ENCODE measurements at places on chromosomes 5 and 9.

- no peaks in the 10 kb centered on the region for H3K27me3 ChIP-seq
- H3K4me3 ChIP-seq: no peak overlapping the region
- DNase-seq: no peak
- no peak overlapping the region for H3K27ac ChIP-seq
Observed at GRCh38 chr9:101907466-101907865, 169.0 kb upstream of the GRIN3A start.

GRCh38 chr9:4814913-4815312 lies 22.2 kb downstream of the RCL1 start:
- H3K4me1 ChIP-seq: peaks cover 20% of the 10 kb centered on the region
- H3K27me3 ChIP-seq: no peaks in the 10 kb centered on the region
- H3K4me3 ChIP-seq: no peak overlapping the region
- DNase-seq: no peak

DNA sequence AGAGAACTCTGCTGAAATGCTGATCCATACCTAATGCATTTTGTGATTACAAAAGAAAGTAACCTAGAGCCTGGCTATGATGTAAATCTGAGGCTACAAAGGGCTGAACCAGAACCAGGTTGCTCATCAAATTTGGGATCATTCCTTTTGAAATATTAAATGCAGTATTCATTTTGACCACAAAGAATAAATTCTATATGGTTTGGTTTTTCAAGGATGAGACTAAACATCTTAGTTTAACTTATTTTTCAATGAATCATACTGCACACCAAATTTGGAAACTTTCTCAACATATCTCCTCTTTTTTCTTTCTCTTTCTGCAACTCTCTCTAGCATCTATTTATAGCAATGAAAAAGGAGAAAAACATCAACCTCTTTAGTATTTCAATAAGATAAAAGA lies 46.5 kb downstream of the CEMIP2 start:
- H3K27me3 ChIP-seq: no peaks in the 10 kb centered on the region
- H3K36me3 ChIP-seq: peaks cover 12% of the 10 kb centered on the region
- DNase-seq: no peak
- no peak overlapping the region for H3K27ac ChIP-seq

DNA sequence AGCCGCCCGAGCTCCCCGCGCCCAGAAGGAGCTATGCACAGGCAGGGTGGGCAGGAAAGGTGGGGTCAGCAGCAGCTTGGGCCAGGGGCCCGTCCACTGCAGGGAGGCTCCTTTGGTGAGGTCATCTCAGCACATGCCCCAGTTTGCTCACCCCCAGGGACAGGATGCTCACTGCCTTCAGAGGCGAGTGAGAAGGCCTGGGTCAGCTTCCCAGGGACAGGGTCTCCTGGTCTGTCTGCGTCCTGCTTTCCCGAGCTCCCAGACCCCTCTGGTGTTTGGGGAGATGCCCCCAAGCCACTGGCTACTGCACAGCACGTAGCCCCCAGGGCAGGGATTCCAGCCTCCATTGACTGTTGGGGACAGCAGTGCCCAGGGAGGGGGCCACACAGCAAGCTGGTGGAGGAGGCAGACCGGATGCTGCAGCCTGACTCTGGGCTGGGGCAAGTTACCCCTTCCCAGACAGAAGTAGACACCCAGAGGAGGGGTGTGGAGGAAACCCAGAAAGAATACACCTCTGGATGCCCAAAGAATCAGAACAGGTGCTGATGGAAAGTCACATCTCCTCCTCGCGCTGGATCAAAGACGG lies 581 bp upstream of the SARDH start:
- DNase-seq: no peak
- H3K4me1 ChIP-seq: peaks cover 11% of the 10 kb centered on the region
- H3K4me3 ChIP-seq: peak overlapping the region; percentile 64
- H3K27me3 ChIP-seq: no peaks in the 10 kb centered on the region
- H3K36me3 ChIP-seq: no peaks in the 10 kb centered on the region

DNA sequence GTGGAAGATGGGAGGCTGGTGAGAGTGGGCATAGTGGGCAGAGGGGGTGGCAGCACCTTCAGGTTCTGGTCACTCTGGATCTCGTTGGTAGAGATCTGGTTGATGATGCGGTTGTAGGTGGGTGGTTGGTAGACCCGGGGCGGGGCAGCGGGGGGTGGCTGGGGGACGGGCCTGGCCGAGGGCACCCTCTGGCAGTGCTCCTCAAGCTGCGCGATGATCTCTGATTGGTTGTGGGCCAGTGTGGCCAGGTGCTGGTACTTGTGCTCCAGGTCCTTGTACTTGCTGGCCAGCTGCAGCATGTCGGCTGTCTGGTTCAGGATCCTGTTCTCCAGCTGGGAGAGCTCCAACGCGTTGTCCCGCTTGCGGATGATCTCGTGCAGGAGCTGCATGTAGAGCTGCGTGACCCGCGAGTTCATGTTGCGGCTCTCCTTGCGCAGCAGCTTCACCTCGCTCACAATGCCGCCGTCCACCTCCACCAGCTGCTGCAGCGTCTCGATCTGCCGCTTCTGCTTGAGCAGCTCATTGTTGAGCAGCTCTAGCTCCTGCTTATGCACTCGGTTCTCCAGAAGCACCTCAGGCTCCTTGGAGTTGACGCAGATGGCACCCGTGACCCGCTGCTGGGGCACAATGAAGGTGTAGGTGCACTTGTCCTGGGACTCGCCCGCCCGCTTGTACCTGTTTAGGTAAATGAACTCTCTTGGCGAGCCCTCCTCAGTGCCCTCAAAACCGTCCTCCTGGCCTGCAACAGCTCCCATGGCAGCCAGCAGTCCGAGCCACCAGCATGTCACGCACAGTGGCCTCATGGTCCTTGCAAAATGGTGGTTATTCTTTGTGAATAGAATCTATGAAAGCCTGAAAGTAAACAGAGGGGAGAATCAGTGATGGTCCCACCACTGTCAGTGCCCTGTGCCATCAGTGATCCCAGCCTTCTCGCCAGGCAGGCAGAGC lies 14.2 kb downstream of the ANGPTL2 start:
- no peak overlapping the region for H3K27ac ChIP-seq
- peaks cover 24% of the 10 kb centered on the region for H3K4me1 ChIP-seq
- H3K27me3 ChIP-seq: no peaks in the 10 kb centered on the region
- no peaks in the 10 kb centered on the region for H3K36me3 ChIP-seq

- peaks cover 17% of the 10 kb centered on the region for H3K4me1 ChIP-seq
- H3K36me3 ChIP-seq: no peaks in the 10 kb centered on the region
- H3K27me3 ChIP-seq: no peaks in the 10 kb centered on the region
- no peak overlapping the region for H3K4me3 ChIP-seq
- H3K27ac ChIP-seq: no peak overlapping the region
Observed at GRCh38 chr9:70534061-70534460, 119.6 kb upstream of the KLF9 start.

DNA sequence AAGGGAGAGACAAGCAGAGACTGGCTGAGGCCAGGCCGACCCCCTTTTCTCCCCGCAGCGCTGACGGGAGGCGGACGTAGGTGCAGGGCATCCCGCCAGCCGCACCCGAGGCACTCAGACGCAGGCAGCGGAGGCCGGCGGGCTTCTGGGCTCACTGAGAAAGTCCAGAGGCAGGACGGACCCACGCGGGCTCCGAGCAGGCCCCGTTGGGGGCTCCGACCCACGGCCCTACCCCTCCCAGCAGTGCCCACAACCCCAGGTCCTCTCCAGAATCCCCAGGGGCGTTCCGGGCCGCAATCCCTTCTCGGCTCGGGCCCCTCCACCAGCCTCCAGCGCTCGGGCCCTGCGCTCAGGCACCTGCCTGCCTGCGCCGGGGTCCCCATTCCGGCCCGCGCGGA lies 543 bp downstream of the MTMR12 start:
- no peaks in the 10 kb centered on the region for H3K36me3 ChIP-seq
- H3K27me3 ChIP-seq: no peaks in the 10 kb centered on the region
- DNase-seq: no peak
- H3K27ac ChIP-seq: peak overlapping the region; percentile 91
- H3K4me3 ChIP-seq: peak overlapping the region; percentile 90

DNA sequence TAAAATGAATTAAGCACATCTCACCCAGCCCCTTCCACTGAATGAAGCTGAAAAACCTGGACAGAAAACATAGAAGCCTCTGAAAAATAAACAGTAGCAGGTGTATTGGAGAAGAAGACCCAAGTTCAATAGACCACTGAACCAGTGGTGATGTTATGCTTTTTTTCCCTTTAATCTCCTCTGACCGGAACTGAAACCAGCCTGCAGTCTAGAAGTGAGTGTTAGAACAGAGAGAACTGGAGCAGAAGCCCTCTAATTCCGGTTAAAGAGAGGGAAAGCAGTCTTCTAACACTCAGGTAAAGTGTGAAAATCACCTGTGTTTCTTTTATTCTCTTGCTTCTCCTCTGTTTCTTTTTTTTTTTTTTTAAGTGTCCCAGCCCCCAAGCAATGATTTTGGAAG lies 83.5 kb upstream of the CCL21 start:
- no peak overlapping the region for H3K4me3 ChIP-seq
- H3K36me3 ChIP-seq: no peaks in the 10 kb centered on the region
- H3K27ac ChIP-seq: no peak overlapping the region
- no peaks in the 10 kb centered on the region for H3K4me1 ChIP-seq
- H3K27me3 ChIP-seq: no peaks in the 10 kb centered on the region

DNA sequence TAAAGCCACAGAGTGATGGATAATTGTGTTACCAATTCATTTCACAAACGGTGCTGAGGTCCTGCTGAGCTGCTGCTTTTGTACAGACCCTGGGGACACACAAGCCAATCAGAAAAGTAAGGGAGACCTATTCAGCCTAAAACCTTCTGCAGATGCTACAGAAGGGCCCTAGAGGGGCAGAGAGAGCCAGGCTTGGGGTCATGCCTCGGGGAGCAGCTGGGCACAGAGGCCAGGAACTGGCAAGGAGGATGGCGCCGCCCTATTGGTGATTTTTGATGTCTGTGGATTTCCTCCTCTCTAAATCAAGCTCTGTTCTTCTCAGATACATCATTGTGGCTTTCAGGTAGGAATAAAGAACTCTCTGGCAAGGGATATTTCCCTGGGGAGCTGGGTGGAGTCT lies 181.9 kb downstream of the ZNF462 start:
- no peak for DNase-seq
- no peaks in the 10 kb centered on the region for H3K36me3 ChIP-seq
- H3K4me3 ChIP-seq: no peak overlapping the region
- H3K27ac ChIP-seq: no peak overlapping the region

DNA sequence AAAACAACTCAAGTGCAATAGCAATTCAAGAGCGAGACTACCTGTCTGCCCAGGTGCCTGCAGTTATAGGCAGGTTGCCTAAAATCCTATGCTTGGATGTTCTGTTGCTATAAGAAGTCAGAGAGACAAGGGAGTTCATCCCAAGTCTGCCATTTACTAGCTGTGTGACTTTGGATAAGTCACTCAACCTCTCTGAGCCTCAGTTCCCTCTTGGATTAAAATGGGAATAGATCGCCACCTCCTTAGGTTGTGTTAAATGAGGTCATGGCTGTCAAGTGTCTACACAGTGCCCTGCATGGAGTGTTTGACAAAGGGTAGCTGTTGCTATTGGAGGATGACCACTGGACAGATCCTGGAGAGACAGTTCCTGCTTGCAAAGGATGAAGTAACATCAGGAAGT lies 1.3 kb upstream of the ZBTB34 start:
- no peak overlapping the region for H3K27ac ChIP-seq
- H3K36me3 ChIP-seq: peaks cover 3% of the 10 kb centered on the region
- no peaks in the 10 kb centered on the region for H3K27me3 ChIP-seq
- no peak for DNase-seq

- H3K27ac ChIP-seq: no peak overlapping the region
- no peaks in the 10 kb centered on the region for H3K27me3 ChIP-seq
- no peak overlapping the region for H3K4me3 ChIP-seq
- no peak for DNase-seq
- H3K36me3 ChIP-seq: no peaks in the 10 kb centered on the region
Observed at GRCh38 chr5:36406023-36406422, 104.3 kb upstream of the RANBP3L start.

DNA sequence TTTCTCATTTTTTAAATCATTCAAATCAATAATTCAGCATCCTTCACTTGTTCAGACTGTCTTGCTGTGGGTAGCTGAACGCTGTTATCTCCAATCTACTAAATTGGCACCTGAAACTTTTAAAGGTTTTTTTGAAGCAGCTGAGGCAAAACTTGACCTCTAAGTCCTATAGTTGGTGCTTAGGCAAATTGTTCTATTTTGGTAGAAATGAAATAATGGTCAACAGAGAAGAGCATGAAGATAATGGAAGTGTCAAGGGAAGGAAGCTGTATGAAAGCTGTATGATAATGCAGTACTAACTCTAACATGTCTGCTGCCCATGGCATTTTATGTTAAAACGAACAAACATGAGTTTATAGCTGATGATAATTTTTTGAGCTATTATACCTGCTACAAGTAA lies 138.0 kb downstream of the GDNF start:
- no peak for DNase-seq
- no peaks in the 10 kb centered on the region for H3K27me3 ChIP-seq
- no peak overlapping the region for H3K27ac ChIP-seq
- H3K4me3 ChIP-seq: no peak overlapping the region
- no peaks in the 10 kb centered on the region for H3K4me1 ChIP-seq

GRCh38 chr5:171664489-171664888 lies 121.1 kb upstream of the SMIM23 start:
- no peaks in the 10 kb centered on the region for H3K27me3 ChIP-seq
- no peak overlapping the region for H3K27ac ChIP-seq
- DNase-seq: no peak
- no peaks in the 10 kb centered on the region for H3K36me3 ChIP-seq
- peaks cover 40% of the 10 kb centered on the region for H3K4me1 ChIP-seq
- H3K4me3 ChIP-seq: no peak overlapping the region

DNA sequence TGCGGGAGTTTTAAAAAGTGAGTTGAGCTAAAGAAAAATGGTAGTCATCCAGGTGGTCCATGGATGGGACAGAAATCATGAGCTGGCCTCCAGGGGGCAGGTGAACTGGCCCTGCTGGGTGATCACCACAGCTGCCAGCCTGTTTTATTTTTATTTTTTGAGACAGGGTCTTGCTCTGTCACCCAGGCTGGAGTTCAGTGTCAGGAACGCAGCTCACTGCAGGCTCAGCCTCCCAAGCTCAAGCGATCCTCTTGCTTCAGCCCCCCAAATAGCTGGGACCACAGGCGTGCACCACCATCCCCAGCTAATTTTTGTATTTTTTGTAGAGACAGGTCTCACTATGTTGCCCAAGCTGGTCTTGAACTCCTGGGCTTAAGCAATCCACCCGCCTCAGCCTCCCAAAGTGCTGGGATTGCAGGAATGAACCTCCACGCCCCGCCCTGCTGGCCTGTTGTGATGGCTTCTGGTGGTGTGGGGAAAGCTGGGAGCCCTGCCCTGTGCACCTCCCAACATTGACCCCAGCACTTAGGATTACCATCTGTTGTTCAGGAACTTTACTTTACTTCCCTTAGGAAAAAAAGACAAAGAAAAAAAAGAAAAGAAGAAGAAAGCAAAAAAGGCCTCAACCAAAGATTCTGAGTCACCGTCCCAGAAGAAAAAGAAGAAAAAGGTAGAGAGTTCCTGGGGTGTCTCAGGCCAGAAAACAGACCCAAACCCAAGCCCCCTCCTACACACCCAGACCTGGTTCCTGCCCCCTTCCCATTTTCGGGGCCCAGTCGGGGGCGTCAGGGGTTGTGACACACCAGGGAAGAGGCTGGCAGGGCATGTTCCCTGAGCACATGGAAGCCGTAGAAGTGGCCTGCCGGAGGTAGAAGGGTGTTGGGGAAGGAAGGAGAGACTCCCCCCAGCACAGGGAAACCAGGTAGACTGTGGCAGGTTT lies 14.7 kb downstream of the CD74 start:
- peaks cover 52% of the 10 kb centered on the region for H3K36me3 ChIP-seq
- no peaks in the 10 kb centered on the region for H3K27me3 ChIP-seq
- H3K4me1 ChIP-seq: no peaks in the 10 kb centered on the region
- no peak overlapping the region for H3K27ac ChIP-seq
- no peak overlapping the region for H3K4me3 ChIP-seq
